ENCODE measurements at places on chromosomes 12 and 14.

- no peak for DNase-seq
Measured at GRCh38 chr14:41608681-41609390, 2.2 kb downstream of the LRFN5 start.

- DNase-seq, result no peak
Measured at GRCh38 chr14:86501611-86502010, 971.7 kb downstream of the FLRT2 start.

GRCh38 chr12:52821826-52822660, 8.1 kb upstream of the KRT4 start:
- no peak for DNase-seq

DNA sequence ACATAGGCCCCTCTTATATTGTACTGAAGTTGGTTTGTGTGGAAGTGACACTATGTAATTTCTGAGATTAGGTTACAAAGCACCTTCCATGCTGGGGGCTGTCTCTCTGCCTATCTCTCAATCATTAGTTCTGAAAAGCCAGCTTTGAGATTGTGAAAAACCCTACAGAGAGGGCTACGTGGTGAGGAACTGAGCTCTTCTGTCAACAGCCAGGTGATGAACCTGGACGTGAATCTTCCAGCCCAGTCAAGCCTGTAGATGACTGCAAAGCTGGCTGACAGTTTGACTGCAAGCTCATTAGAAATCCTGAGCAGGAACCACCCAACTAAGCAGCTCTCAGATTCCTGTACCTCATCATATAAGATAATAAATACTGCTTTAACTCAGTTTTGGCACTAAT, 36.3 kb upstream of the BBS10 start:
- DNase-seq, result no peak

DNA sequence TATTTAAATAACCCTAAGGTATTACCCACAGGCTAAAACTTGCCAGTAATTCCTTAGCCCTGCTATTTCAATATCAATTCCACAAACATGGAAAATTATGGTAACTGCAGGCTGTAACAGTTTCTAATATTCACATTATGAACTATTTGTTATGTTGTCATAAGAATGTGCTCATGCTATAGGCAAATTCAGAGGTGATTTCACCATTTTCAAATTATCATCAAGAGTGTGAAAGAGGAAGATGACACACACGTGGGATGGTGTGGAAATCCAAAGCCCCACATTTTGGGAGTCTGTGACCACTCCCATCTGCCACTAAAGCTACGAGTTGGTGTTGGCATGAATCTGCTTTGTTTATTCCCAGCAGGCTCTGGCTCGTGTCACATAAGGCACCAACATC, 5.9 kb upstream of the MYO1A start:
- DNase-seq, result no peak

GRCh38 chr14:30362369-30363218, 196.4 kb upstream of the G2E3 start:
- no peak for DNase-seq

DNA sequence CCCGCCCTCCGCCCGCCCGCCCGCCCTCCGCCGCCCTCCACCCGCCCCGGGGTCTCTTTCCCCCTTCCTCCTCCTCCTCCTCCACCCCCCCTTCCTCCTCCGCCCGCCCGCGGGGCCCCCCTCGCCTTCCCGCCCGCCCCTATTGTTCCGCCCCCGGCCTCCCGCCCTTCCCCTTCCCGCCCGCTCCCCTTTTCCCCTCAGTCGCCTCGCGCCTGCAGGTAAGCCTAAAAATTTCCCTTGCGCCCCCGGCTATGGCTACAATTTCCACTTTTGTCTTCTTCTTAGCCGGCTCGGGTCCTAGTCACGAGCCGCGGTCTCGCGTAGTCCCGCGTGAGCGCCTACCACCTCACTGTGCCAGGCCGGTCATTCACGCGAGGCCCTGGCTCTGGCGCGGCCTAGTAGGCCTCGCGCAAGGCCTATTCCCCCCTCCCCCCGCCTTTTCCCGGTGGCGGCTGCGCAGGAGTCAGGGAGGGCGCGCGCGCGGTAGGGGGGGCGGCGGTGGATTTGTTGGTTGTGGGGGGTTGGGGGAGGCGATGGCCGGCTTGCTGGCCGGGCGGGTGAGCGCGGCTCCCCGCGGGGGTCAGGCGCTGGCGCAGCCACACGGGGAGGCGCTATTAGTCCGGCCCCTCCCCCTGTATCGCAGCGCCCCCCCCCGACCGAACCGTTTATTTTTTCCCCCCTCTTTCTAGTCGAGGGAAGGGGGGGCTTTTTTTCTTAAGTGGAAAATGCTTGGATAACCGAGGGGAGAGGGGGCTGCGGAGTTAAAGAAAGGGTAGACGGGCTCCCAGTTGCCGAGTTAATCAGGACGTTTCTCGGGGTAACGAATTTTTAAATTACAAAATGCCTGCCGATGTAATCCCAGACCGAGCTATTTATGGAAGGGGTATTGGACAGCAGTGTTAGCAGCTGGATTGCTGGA, 516 bp downstream of the PCBP2 start:
- peak; percentile 58 for DNase-seq

DNA sequence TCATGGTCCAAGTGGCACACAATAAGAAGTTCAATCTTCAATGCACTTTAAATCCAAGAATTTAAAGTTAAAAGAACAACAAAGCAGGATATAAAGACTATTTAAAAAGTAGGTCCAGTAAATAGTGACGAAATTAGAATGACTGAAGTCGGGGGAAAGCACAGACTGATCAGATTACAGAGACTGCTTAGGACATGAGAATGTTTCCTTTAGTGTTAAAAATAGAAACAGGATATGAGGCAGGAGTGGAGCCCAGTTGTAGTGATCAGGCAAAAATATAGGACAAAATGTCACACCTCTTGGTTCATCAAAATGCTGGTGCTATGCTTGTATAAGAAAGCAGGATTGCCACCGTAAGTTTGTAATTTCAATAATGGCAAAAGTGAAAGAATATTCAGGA, 52.2 kb upstream of the CD163 start:
- no peak for DNase-seq

- DNase-seq, result no peak
Measured at GRCh38 chr14:101411151-101411550, 150.1 kb upstream of the DIO3 start.

All from stimulated activated CD8-positive, alpha-beta memory T cell treated with anti-CD3 and anti-CD28 coated beads, Interleukin-15, amount 100 ng/mL, for 48 hours (primary cell).